ENCODE measurements at places on chromosomes 12 and 14. TPM values are rescaled to one million over a fixed set of nuclear protein-coding genes. Genes with fewer than 3 reads are reported as not detected.

The FOXG1 gene
- 0.03 TPM for total RNA-seq

The C12orf50 gene
- total RNA-seq = not detected

The RNASE3 gene
- total RNA-seq = not detected

The KLRF1 gene
- total RNA-seq = 1.8 TPM

DNA sequence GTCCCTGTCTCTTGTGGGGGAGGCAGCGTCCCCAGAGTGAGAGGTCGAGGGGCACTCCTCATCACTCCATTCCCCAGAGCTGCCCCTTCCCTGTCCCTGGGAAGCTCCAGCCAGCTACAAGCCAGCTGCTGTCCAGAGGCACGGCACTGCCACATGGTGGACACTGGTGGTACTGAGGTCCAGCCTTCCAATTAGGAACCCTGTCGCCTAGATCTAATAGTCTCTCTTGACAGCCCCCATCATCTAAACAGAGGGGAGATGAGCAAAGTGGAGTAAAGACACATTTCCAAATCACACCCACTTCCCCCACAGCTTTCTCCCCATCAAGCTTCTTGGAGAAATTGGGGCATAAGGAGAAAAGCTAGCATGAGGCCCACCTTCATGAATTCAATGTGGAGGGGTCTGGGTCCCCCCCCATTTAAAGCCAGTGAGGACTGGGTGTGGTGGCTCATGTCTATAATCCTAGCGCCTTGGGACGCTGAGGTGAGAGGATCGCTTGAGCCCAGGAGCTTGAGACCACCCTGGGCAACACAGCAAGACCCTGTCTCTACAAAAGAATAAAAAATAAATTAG lies 2.1 kb upstream of the INHBE start:
- DNase-seq = peak; percentile 71

Data from MG63 (cell line).